ENCODE measurements at places on chromosomes 13 and 19.

GRCh38 chr13:114167885-114168284 lies 11.2 kb upstream of the CFAP97D2 start:
- no peak for DNase-seq

DNA sequence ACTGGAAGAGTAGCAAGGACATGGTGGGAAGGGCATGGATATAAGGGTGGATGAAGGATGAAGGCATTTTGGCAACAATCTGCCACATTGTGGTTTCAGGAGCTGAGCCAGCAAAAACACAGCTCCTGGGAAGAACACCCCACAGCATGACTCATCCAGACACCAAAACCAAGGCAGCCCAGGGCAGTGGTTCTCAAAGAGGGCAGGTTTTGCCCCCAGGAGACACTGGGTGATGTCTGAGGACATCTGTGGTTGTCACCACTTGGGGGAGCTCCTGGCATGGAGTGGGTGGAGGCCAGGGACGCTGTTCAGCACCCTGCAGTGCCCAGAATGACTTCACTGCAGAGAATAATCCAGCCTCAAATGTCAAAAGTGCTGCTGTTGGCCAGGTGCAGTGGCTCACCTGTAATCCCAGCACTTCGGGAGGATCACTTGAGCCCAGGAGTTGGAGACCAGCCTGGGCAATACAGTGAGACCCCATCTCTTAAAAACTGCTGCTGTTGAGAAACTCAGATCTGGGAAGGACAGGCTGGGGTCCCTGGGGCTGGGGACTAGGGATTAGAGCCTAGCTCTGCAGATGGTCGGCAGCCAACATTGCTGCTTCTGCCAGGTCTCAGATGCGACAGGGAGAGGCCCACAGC lies 16.1 kb downstream of the ZFR2 start:
- DNase-seq: peak; percentile 17

GRCh38 chr13:97121894-97122293 lies 100.2 kb upstream of the MBNL2 start:
- no peak for DNase-seq

DNA sequence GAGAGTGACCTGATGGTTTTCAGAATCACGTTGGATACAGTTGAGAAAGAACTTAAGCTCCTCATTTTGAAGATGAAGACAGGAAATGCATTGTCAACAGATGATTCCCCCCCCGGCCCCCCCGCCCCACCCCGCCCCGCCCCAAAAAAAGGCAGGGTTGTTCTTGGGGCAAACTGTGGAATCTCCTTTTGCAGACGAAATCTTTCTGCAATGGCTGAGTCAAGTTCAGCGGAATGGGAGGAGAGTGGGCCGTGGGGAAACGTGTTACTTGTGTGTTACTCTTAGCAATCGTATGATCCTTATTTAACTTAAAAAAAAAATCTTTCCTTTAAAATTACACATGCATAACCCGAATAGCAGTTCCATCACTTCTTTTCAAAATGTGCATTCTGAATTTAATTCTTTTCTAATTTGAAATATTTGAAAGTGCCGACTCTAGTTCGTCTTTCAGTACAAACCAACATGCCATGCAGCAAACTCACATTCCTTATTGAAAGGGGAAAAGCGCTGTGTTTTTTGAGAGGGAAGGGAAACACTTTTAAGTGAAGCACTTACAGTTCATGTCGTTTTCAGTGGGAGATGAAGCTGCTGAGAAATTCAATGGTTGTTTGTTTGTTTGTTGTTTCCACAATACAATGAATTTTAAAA lies 348.5 kb upstream of the ARGLU1 start:
- no peak for DNase-seq

DNA sequence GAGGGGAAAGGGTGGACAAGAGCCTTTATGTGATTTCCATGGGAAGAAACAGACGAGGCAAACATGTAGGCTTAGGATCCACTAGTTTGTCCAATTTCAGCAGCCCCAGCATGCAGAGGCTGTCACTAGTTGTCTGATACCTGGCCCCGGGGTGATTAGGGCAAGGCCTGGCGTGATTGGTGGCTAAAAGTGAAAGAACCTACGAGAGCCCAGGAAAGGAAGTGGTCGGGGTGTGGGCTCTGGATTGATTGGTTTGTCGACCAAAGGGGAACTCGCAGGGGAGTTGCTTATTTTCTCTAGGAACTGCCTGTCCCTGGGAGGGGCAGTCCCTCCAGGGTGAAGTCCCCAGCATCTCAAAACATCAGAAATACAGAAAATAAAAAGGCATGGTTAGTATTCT lies 64.2 kb upstream of the UQCRFS1 start:
- DNase-seq: no peak

DNA sequence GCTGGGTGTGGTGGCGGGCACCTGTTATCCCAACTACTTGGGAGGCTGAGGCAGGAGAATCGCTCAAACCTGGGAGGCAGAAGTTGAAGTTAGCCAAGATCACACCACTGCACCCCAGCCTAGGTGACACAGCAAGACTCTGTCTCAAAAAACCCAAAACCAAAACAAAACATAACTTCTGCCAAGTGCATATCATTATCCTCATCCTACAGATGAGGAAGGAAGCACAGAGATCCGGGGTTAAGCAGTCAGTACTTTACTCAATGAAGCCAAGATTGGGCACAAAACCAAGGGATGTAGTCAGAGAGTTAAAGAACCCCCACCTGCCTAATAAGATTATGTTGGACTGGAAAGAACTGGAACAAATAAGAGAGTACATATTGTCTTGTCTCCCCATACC lies 5.5 kb upstream of the TMTC4 start:
- DNase-seq: no peak

DNA sequence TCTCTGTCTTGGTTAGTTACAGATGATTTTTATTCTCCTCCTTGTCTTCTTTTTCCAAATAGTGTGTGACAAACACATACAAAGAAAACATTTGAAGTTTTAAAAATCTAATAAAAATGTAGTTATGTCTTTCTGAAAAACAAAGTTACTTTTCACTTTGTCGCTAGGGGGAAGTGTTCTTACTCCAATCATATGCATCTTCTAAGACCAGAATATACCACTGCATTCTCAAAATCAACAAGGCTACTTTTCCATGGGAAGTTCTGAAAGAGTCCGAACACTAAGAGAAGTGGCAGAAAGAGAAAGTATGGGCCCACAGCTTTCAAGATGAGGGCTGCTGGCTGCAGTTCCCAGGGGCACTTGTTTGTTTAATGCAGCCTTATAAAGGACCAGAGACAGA lies 208.9 kb downstream of the DCT start:
- no peak for DNase-seq

- no peak for DNase-seq
Measured at GRCh38 chr13:41463838-41464602, 6.7 kb downstream of the RGCC start.

DNA sequence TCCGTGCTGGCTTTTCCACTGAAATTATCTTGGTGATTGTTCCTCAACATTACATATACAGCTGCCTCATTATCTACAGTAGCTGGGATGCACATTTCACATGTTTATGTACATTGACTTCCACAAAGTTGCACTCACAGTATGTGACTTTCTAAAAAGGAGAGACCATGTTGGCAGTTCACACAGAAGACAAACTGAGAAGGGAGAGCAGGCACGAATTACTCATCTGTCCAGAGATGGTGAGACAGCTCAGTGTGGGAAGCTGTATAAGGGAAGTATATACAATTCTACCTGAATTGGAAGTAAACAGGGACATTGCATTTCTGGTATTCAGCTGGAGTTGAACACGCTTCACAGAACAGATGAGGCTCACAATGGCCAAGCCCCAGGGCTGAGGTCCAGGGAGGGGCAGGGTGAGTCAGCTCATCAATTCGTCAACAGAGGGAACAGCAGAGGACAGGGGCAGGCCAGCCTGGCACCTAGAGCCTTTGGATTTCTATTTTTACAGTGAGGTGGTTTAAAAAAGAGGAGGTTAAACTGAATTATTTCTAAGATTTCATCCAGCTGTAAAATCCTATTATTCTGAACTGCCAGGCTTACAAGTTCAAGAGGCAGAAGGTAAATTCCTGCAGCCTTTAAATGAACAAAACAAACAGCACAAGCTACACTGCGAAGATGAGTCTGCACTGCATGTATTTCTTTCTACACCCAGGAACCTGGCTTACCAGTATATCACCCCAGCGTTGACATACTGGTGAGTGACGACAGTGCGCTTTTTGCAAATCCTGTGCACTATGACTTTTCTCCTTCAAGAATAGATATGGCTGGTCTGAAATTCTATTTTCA lies 9.8 kb downstream of the PARP4 start:
- peak; percentile 70 for DNase-seq

DNA sequence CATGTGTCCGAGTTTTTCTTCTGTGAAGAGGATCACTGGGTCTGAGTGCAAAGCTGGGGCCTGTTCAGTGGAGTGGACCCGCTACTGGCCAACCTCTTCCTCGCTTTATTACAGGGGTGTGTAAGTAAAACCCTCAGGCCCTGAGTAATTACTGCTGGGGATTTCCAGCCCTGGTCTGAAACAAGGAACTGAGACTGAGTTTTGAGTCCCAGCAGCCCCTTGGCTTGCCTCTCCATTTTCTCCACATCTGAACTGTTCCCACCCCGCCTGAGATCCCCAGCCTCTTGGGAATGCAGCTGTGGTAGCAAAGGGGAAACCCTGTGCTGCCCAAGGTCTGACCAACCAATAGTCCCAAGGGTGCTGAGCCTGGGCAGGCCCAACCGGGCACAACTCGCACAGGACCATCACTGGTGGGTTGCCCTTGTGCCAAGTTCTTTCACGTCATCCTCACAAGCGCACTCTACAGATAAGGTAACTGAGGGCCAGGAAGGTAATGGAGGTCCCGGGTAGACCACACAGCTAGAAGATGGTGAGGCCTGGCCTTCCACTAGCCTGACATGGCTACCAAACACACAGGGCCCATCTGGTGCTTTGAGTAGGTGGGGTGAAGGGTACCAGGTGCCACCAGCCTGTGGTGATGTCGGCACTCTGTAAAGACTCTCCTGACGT lies 13.7 kb upstream of the SLC35E1 start:
- no peak for DNase-seq

GRCh38 chr19:8611391-8611876 lies 919 bp upstream of the ADAMTS10 start:
- no peak for DNase-seq

DNA sequence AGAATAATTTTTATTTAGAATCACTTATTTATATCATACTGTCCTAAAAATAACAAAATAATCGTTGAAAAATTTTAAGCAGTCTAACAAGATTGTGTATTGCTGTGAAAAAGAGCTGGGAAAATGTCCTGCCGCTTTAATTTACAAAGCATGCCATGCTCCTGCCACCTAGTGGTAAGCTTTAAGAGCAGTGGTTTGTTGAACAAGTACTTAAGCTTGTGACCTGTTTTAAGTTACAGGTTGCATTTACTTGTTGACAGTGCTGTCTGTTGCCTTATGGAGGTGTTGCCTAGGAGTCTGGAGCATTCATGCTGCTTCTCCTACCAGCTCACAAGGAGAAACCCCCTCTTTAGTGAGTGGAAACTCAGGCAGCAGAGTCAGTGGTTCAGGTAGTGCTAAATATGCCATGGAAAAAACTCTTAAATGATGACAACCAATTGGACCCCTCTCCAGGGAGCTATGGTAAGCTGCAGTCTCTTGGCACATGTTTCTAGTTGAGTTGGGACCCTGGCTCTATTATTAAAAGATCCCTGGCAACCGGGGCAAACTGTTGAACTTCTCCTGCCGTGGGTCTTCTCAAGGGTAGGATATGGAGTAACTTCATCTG lies 68.4 kb downstream of the SPATA13 start:
- DNase-seq: peak; percentile 45

- no peak for DNase-seq
Measured at GRCh38 chr13:32866921-32867320, 149.3 kb upstream of the KL start.

Measured in mucosa of gallbladder (tissue), 1 donor.